ENCODE measurements at places on chromosomes 4 and X. TPM values are rescaled to one million over a fixed set of nuclear protein-coding genes. Genes with fewer than 3 reads are reported as not detected.

GRCh38 chrX:51437521-51437920 is 58.9 kb downstream of the NUDT11 start:
- DNase-seq, result no peak

GRCh38 chr4:83212041-83212851 is 72.4 kb downstream of the COQ2 start:
- no peak for DNase-seq

DNA sequence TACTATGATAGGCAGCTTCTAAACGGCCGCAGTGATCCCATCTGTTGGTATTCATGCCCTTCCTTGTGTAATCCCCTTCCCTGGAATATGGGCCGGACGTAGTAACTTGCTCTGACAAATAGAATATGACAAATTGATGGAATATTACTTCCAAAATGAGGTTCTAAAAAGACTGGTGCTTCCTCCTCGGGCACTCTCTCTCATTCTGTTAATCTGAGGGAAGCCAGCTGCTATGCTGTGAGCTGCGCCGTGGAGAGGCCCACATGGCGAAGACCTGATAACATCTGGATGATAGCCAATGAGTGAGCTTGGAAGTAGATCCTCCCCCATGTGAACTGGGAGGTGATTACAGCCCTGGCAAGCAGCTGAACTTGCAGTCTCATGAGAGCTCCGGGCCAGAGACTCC is 27.2 kb upstream of the SLC25A4 start:
- peak; percentile 82 for DNase-seq

- DNase-seq, result peak; percentile 7
These were observed 6.2 kb upstream of the MAN2B2 start for GRCh38 chr4:6568689-6569332.

DNA sequence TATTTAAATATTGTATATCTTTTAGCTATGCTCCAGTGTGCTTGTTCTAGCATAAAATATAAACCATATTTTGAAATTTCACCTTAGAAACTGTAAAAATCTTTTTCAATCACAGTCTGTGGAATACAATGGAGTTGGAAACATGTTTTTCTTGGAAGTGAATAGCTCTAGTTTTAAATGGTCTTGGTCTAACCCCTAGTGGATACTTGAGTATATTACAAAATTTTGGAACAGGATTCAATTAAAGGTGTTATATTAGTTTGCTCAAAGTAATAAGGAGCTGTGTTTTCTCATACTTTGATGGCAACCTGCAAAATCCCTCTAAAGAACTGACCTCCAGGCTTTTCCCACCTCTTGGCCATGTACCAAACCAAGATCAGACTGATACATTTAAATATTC is 48.2 kb downstream of the STK26 start:
- DNase-seq, result no peak

- DNase-seq, result no peak
These were observed 110.1 kb downstream of the NHSL2 start for GRCh38 chrX:72020788-72021187.

DNA sequence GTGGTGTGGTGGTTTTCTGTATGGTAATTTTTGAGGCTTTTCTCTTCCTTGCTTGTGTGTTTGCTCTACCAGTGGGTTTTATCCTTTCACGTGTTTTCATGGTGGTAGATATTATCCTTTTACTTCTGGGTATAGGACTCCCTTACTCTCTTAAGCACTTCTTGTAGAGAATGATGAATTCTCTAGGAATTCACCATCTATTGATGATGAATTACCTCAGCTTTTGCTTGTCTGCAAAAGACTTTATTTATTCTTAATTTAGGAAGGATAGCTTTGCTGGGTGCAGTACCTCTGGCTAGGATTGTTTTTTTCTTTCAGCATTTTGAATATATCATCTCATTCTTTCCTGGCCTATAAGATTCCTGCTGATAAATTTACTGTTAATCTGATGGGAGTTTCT is 415.3 kb downstream of the PDGFC start:
- DNase-seq, result no peak

MAGEA9B gene
- total RNA-seq, result not detected

CT45A2 gene
- total RNA-seq, result not detected

All from Right ventricle myocardium inferior (tissue), 1 donor.